ENCODE measurements at places on chromosomes 5 and 9.

- DNase-seq, result no peak
Measured at GRCh38 chr9:113619491-113620376, 156.2 kb downstream of the RGS3 start.

GRCh38 chr9:224026-224425 lies 9.4 kb downstream of the DOCK8 start:
- no peak for DNase-seq

GRCh38 chr9:98444601-98445000 lies 189.2 kb upstream of the TBC1D2 start:
- no peak for DNase-seq

DNA sequence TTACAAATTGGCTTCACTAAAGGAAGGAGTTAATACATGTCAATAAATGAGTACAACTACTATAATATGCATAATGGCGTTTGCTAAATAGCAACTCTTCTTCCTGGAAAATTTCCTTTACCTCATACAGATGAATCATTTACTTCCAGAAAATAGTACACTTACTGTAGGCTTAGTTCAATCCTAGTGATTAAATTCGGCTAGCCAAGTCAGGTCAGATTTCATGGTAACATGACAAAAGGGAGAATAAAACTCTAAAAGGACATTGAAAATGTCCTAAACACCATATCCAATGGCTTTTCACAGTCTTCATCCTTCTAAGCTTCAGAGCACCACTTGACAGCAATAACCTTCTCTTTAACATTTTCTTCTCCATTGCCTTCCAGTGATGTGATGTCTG lies 42.1 kb upstream of the ZFAND5 start:
- DNase-seq, result no peak

GRCh38 chr5:77483682-77484081 lies 8.4 kb downstream of the WDR41 start:
- DNase-seq, result no peak

GRCh38 chr5:178450121-178451028 lies 139.8 kb downstream of the COL23A1 start:
- DNase-seq, result no peak

GRCh38 chr9:110886832-110887231 lies 151.4 kb downstream of the LPAR1 start:
- DNase-seq, result no peak

- no peak for DNase-seq
Measured at GRCh38 chr9:93155716-93156474, 21.8 kb upstream of the NINJ1 start.

DNA sequence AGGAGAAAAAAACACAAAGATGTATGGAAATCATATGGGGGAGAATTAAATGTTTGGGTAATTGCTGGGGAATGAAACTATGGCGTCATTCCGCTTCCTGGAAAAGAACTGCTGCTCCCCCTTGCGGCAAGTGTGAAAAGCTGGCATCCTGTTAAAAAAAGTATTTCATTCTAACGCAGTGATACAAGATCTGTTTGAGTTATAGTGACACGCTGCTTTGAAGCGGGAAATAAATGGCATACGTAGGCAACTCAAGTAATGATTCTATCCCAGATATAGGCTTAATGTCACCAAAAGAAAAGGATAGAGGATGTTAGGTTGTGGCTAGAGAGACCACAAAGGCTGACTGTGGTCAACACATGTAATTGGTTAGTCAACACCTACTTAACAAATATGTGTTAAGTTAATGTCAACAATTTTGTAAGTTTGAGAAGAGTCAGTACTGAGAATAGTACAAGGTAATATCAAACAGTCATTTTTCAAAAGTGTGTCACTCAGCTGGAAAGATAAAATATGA lies 70.2 kb upstream of the ALDH1A1 start:
- DNase-seq, result peak; percentile 61

GRCh38 chr9:92620845-92621244 lies 49.1 kb downstream of the IPPK start:
- no peak for DNase-seq

DNA sequence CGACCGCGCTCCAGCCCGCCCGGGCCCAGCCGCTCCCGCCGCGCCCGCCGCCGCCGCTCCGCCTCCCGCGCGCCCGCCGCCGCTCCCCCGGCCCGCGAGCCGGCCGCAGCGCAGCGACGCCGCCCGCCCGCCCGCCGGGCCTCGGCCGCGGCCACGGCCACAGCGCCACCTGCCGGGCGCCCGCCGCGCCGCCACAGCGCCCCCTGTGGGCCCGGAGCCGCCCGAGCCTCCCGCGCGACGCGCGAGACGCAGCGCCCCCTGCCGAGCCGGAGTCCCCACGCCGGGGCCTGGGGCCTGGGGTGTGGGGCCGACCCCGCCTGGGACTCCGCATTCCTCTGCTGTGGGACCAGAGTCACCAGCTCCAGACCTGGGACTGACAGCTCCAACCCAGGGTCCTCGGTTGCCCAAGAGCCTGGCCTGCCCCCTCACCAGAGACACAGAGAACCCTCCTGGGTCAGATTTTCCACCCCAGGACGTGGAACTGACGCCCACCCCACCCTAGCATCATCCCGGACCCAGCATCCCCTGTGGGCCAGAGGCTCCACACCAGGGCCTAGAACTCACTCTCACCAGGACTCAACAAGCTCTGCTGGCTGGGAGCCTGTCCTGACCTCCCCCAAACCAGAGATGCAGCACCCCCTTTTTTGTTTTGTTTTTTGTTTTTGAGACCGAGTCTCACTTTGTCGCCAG lies at the start of gene RAPGEF1:
Gene RAPGEF1 (minus strand): TSS at position 118 of the 690 bp plus-strand sequence. CDS start 246 bp downstream, outside the sequence.
- DNase-seq, result peak; percentile 70

GRCh38 chr5:56801256-56801655 lies 14.1 kb upstream of the MAP3K1 start:
- DNase-seq, result no peak

DNA sequence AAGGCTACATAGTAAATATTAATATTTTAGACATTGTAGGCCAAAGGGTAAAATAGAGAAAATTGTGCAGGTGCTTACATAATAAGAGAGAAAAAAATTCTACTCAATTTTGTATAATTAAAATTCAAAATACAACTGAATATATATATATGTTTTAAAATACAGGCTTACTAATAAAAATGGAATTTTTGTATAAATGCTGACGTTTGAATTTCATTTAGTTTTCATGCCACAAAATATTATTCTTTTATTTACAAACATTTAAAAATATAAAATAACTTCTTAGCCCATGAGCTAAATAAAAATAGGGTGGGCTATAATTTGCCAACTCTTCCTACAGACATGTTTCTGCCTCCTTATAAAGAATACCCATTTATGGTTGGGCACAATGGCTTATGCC lies 328.6 kb downstream of the TRPM3 start:
- no peak for DNase-seq

- DNase-seq, result no peak
Measured at GRCh38 chr9:111020594-111020993, 17.7 kb downstream of the LPAR1 start.

GRCh38 chr5:93249651-93250289 lies 331.2 kb downstream of the NR2F1-AS1 start:
- no peak for DNase-seq

GRCh38 chr5:125587631-125588030 lies 835.6 kb upstream of the GRAMD2B start:
- no peak for DNase-seq

DNA sequence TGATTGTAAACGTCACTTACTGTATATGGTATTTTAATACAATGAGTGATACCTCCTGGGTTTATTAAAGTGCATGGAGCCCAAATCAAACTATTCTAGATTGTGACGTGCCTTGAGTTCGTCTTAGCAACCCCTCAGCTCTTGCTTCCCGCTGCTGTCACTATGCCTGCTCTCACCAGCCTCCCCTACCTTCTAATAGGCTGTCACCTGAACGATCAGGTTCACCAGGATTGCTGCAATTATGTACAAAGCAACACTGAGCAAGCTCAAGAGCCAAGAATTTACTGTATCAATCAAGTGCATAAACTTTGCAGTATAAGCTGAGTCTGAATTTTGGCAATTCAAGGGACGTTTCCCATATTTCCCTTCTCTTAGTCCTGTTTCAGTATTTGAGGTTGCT lies 3.0 kb downstream of the LECT2 start:
- no peak for DNase-seq

GRCh38 chr5:124660229-124661093 lies 86.0 kb downstream of the ZNF608 start:
- no peak for DNase-seq

GRCh38 chr9:16974436-16974835 lies 104.0 kb upstream of the BNC2 start:
- no peak for DNase-seq

DNA sequence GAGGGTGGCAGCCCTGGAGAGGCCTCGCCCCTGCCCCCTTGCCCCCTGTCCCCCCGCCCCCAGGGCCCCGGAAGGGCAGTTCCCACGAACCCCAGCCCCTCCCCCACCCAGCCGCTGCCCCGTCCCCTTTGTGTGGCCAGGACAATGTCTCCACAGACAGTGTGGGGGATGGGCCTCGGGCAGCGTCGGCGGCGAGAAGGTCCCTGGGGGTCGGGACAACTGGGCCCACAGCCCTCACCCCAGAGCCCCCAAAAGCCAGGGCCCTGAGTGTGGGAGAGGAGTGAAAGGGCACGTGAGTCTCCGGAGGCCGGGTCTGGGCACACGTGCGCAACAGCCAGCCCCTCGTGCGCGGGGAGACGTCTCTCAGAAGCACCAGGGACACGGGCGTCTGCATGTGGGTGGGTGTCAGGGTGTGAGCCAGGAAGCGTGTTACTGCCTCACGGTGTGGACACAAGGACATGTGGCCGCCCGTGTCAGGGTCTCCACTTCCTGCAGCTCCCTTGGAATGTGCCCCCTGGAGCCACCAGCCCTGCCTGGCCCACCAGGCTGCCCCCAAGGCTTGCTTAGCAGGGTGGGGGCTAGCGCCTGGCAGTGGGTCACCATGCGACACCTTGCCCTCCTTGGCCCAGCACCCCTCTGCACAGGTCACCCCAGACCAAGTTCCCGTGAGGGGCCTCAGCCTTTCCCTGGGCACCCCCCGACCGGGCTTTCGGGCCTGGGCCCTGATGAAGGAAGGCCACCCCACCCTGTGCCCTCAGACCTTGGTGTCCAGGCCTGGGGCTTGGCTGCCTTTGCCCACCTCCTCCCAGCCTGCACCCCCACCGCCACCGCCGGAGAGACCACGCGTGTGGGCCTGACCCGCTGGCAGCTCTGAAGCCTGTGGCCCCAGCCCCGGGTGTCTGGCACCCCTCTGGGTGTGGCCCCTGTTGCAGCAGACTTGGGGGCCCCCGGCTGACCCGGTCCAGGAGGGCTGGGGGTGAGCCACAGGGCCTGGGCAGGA lies 12.8 kb upstream of the NRARP start:
- DNase-seq, result no peak

GRCh38 chr5:158718738-158719505 lies 380.8 kb downstream of the EBF1 start:
- DNase-seq, result no peak

DNA sequence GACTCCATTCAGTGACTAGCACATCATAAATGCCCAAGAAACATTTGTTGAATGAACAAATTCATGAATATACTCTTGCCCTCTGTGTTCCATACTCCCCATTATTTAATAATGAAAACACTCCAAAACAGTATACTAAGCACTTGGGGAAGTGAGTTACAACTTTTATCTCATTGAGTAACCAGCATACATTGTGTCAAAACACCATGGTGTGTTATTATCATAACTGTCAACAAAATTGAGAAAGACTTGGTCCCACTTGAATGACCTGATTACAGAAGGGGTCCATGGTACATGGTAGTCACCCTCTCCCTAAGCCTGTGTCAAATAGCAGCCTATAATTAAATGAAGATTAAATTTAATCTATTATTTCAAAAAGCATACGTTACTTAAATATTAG lies 16.2 kb downstream of the ANKH start:
- DNase-seq, result no peak

DNA sequence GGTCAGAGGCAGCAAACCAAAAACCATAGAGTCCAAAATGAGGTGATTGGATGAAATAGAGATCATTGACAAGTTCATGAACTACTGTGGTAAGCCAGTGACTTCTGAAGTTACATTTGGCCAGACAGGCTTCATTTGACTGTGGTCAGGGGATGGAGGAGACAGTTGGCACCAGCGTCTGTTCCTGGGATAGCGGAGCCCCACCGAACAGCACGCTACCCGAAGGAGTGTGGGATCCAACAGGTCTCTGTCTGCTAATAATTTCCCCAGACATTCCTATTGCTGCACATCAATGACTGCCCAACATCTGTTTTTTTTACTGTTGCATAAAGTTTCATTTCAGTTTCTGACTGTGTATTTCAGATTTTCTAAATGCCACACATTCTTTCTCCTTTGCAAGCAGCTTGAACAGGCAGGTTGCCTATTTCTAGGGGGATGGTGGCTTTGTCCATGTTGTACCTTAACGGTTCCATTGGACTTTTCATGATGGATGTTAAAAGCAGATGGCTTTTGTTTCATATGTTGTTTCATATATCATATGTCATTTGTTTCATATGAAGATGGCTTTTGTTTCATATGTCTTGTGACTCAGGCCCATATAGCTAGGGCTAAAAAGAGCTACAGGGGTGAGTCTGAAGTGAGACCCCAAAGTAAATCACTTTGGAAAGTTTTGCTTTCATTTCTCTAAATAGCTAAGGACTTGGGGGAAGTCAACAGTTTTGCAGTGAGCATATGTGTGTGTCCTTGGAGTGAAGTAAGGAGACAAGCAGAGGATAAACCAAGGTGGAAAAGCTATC lies 180.8 kb downstream of the GOLPH3 start:
- no peak for DNase-seq

DNA sequence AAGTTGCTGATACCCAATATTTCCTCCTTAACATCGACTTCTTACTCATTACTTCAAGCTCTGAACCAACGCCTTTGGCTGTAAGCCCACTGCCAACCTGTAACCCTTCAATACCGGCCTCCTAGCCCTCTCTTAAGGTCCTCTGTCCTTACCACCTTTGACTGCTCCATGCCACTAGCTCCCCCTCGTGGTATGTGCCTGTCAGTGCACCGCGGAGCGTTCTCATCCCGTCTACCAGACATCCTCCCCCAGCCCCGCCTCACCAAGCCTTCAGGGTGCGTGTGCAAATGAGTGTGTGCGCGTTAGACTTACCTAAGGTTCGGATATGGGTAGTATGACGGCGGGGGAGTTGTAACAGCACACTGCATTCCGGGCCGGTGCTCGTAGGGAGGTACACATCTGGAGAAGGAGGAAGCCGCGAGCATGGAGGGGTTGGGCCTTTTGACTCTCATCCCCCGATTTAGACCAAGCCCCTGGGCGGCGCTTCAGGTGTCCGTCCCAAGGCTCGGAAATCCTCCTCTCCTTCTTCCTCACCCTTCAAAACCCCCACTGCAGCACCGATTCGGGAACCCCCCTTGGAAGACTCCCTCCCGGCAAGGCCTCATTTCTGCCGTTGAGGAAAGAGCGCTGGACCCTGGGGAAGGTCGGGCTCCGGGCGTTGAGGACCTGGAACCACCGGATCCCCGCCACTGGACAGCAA lies 2.8 kb upstream of the MYORG start:
- peak; percentile 93 for DNase-seq

DNA sequence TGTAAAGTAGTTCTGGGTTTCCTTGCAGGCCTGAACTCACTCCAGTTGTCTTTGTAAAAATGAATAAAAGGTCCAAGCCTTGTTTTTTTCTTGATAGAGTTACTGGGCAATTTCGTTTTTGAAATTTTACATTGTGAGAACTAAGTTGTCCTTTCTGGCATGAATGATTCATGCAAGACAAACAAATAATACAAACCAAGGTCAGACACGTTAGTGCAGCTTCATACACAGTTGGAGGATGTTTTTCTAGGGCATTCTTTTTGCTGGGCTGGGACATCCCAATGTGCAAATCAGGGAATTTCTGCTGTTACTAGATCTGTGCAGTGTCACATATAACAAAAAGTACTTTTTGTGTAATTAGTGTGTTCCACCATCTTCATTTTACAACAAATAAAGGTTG lies 96.0 kb downstream of the MEGF10 start:
- no peak for DNase-seq

Data from NAMALWA (cell line).